ENCODE measurements at places on chromosomes 3 and 15.

DNA sequence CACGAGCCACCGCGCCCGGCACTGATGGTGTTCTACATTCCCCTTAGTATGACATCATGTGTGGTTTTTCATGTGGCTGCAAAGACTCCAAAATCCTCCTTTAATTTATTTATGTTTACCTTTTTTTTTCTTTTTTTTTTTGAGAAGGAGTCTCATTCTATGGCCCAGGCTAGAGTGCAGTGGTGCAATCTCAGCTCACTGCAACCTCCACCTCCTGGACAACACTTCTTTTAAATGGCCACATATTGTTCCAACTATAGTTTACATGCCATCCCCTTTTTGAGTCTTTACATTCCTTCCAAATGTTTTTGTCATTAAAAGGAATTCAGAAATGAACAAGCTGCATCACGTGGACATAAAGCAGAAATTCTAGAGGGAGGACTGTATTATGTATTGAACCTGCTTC lies 10.3 kb upstream of the CDV3 start:
- no peak for DNase-seq

DNA sequence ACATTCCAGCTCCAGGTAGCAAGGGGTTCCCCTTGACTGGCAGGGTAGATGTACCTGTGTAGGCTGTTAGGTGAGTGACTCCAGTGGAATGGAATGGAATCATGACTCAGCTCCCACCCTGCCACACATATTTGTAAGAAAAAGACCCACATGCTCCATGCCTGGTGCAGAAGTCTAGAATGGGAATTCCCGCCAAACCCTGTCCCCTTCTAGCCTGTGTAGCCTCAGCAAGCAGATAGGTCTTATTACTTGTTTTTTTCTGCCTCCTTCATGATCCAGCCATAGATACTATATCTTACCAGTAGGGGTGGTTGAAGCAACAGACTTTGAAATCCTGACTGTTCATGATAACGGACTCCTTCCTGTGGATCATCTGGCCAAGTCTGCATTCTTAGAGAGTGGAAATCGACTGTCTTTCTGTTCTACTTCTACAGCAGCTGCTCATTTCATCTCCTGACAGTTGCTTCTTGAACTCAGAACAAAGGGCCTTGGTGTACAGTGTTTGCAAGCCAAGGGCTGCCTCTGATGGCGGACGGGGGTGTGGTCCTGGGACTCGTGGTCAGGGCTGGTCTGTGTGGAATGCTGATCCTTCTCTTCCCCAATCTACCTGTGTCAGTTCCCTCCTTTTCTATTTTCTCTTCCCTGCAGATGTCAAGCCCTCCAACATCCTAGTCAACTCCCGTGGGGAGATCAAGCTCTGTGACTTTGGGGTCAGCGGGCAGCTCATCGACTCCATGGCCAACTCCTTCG lies 16.3 kb downstream of the SNAPC5 start:
- DNase-seq, result no peak

GRCh38 chr3:181901626-181902025 lies 189.9 kb downstream of the SOX2 start:
- DNase-seq, result no peak

- no peak for DNase-seq
Measured at GRCh38 chr3:105537371-105538080, 170.8 kb downstream of the ALCAM start.

- no peak for DNase-seq
Measured at GRCh38 chr3:71067977-71068654, 515.4 kb downstream of the FOXP1 start.

DNA sequence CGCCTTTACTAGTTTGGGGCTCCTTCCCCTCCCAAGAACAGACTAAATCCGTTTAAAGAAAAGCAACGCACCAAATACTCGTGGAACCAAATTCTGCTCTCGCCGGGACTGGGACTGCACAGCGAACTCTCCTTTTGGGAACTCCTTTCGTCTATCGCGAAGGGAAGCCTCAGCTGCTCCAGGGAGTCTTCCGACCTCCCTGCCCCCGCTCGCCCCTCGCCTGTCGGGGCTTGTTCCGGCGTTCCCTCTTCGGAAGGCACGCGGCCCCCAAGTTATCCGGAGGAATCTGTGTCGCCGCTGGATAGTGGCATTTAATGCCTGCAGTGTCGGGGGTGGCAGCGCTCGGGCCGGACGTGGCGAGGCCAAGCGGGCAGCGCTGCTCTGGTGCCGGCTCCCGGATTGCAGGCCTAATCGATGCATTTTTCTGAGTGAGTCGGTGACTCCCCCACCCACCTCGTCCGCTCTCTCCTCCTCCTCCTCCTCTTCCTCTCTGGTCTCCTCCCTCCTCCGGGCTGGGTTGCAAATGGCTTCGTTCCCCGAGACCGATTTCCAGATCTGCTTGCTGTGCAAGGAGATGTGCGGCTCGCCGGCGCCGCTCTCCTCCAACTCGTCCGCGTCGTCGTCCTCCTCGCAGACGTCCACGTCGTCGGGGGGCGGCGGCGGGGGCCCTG lies at the start of gene TRIM71:
TRIM71 (plus strand) TSS at position 440 of the 671 bp plus-strand sequence; CDS start at position 524, 84 bp downstream.
- no peak for DNase-seq

- no peak for DNase-seq
Measured at GRCh38 chr3:34957677-34958076, 681.6 kb upstream of the ARPP21 start.

DNA sequence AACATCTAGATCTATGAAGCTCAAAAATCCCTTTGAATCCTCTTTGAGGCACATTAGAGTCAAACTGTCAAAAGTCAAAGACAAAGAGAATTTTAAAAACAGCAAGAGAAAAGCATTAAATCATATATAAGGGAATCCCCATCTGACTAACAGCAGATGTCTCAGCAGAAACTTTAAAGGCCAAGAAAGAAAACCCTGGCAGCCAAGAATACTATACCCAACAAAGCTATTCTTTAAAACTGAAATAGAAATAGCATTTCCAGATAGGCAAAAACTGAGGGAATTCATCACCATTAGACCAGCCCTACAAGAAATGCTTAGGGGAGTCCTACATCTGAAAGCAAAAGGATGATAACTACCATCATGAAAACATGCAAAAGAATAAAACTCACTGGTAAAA lies 211.2 kb upstream of the PDZRN3 start:
- DNase-seq, result no peak

DNA sequence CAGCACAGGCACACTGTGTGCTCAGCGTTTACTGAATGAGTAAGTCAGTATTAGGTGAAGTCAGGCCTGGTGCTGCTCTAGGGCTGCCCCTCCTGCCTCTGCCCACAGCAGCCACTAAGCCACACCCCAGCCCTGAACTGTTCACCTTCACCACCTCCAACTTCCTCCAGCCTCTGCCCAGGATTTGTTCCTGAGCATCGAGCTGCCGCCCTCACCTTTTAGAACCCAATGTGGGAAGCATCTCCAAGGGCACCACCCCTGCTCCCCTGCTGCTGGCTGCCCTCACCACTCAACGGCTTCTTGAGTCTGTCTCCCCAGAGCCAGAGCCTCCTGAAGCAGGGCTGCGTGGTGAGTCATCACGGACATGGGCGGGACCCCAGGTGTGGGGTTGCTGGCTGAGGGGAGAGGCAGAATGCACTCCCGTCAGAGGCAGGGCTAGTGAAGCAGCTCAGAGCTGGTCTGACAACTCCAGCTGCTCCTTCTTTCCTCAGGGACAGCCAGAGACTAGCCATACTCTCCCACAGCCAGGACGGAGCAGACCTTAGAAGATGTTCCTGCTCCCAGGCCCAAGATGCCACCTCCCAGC lies 5.8 kb downstream of the HYAL2 start:
- DNase-seq, result no peak

GRCh38 chr15:101672298-101672697 lies 20.1 kb upstream of the TM2D3 start:
- no peak for DNase-seq

DNA sequence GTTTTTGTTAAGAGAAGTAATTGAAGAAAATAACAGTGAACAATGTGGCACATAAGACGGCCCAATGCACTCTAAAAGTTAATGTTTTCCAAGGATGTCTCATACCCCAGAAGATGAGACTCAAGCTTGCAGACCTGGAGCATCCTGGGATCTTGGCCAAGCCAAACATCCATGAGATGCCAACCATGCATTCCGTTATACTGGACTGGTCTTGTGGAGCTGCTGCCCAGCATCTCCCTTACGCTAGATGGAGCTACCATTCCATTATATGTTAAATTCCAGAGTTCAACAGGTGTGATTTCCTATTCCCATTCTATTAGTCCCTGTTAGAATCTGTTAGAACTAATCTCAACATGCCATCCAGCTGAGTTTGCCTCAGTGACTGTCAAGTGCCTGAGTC lies 181.8 kb downstream of the PDCD6IP start:
- peak; percentile 58 for DNase-seq

- no peak for DNase-seq
Measured at GRCh38 chr3:32303977-32304881, 65.7 kb downstream of the CMTM8 start.

DNA sequence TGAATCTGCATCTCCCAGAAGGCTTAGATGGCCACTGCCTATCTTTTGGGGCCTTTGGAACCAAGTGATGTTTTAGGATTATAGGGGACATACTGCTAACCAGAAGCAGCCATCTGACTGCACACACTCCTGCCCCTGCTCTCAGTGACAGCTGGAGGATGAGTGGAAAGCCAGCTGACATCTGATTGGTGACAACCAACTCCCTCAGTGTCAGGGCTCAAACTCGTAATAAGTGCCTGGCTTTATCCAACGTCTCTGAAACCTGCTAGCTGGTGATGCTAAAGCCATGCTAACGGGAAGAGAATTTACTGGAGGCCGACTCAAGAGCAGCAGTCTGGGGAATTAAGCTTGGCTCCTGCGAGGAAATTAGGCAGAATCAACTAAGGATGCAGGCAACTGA lies 35.1 kb downstream of the KY start:
- DNase-seq, result no peak

- DNase-seq, result no peak
Measured at GRCh38 chr3:123695152-123695551, 110.3 kb upstream of the HACD2 start.

DNA sequence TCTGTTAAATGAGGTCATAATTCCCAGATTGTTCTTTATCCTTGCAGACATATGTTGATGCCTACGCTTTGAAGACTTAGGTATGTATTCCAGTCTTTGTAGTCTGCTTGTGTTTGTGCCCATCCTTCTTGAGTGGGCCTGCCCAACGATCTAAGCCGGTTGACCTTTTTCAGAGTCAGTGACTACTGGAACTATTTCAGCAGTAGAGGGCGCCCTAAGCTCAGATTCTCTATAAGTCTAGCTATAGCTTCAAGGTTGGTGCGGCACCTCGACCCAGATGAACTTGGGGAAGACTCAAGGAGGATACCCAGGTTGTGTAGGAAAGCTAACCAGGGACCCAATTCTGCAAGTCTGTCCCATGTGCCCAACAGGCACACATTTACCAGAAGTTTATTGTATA lies 228.8 kb upstream of the PPP2R3A start:
- no peak for DNase-seq

- no peak for DNase-seq
Measured at GRCh38 chr3:185693985-185694653, 108.0 kb downstream of the SENP2 start.

GRCh38 chr3:142641504-142641903 lies 45.3 kb downstream of the PLS1 start:
- DNase-seq, result no peak

GRCh38 chr3:29026286-29026685 lies 254.6 kb upstream of the RBMS3 start:
- no peak for DNase-seq

DNA sequence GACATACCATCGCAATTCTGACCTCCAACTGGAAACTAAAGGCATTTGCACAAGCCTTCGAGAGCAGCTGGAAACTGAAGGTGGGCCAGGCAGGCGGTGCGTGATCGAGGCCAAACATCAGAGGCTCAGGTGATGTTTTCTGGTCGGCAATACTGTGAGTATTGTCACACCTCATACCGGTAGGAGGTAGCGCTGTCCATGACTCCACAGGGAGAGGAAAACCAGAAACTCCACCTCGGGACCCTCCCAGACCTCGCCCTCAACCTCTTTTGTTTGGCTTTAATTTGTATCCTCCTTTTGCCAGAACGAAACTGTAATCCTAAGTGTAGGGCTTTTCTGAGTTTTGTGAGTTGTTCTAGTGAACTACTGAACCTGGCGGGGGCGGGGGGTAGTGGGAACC lies 43.6 kb downstream of the LDHAL6B start:
- no peak for DNase-seq

- DNase-seq, result no peak
Measured at GRCh38 chr3:123813876-123814275, 70.3 kb downstream of the MYLK start.

GRCh38 chr3:181790561-181790960 lies 78.8 kb downstream of the SOX2 start:
- no peak for DNase-seq

DNA sequence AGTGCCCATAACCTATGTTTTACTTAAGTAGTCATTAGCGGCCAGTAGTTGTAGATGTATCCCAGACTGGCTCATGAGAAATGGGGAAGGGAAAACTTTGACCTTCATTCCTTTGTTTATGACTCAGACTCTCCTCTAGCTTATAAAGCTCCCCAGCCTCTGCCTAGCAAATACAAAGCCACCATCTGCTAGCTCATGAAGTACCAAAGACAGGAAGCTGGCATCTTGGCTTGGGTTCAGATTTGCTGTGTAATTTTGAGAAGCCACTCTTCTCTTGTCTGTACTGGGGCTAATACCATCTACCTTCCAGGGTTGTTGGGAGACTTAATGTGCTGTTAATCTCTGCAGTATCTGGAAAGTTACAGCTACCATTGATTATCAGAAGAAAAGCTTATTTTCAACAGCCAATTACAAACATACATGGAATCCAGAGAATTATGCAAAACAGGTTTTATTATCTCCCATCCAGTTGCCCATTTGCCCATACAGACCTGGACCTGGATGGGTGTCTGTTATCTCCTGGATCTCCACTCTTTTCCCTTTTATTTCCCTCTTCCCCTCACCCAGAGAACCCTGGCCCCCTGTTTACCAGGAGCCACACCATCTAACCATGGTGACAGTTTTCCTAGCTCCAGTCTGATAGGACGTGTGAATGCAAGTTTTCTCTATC lies 153.8 kb downstream of the SEMA6D start:
- DNase-seq, result peak; percentile 51

GRCh38 chr15:55742498-55742926 lies 440 bp downstream of the PRTG start:
- DNase-seq, result no peak
